Aorta (tissue), 5 donors: ENCODE measurements at places on chromosomes 4 and X. TPM values are rescaled to one million over a fixed set of nuclear protein-coding genes. Genes with fewer than 3 reads are reported as not detected.

DNA sequence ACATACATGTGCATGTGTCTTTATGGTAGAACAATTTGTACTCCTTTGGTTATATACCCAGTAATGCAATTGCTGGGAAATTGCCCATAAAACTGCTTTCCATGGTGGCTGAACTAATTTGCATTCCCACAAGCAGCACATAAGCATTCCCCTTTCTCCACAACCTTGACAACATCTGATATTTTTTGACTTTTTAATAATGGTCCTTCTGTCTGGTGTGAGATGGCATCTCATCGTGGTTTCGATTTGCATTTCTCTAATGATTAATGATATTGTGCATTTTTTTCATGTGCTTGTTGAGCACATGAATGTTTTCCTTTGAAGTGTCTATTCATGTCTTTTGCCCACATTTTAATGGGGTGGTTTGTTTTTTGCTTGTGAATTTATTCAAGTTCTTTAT is 166.0 kb downstream of the TMEM47 start:
- no peak for DNase-seq

DNA sequence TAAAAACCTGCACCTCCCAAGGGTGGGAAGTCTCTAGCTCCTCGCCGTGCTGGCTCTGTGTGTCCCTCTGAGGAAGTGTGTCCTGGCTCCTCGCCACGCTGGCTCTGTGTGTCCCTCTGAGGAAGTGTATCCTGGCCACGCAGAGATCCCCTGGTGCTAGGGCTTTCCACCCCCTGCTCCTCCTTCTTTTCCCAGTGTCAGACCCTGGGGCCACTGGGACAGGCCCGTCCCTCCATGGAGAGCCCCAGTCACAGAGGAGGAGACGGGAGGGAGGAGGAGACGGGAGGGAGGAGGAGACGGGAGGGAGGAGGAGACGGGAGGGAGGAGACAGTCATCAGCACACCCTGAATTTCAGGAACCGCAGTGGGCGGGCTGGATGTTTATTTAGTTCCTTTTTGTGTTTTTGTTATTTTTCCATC is 53.8 kb upstream of the HGFAC start:
- DNase-seq = peak; percentile 92

Gene SSX4B
- total RNA-seq = not detected

- DNase-seq = no peak
These were observed 555.6 kb downstream of the PPARGC1A start for GRCh38 chr4:23333946-23334878.

GRCh38 chr4:106694232-106694631 is 325.7 kb upstream of the GIMD1 start:
- no peak for DNase-seq

DNA sequence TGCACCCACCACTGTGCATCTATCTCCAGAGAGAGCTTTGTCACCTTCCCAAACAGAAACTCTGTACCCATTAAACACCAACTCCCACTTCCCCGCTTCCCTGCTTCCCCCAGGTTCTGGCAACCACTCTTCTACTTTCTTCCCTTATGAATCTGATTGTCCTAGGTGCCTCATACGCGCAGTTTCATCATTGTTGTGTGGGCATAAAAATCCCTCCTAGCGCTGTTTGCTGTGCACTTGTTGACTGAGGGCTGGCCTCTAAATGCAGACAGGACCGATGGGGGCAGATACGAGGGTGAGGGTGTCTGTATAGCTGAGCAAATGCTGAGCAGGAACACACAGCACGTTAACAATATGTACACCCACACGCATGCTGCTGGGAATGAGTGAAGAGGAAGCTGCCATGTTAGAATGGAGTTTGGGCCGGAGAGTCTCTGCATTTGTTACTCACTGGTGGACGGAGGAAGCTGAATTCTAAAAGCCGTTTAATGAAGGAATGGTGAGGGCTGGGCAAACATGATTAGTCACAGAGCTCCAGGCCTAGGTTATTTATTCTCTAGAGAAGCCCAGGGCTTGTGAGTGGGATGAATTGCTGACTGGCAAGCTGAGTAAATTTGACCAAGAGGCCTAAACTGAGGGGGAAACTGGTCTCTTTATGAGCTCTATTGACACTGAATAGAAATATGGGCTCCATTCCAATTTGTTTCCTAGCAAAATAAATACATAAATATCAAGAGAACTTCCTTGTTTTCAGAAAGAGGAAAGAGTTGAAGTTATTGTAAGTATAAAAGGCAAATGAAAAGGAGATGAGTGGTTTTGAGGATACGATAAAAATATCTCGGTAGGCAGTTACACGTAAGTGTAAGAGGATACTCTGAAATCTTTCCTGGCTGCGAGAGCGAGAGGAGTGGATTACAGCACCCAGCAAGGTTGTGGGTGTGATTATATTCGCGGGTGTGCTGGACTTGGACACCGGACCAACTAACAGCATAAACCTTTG is 95.9 kb upstream of the RPS6KA3 start:
- DNase-seq = no peak

GRCh38 chr4:149645790-149646189 is 169.9 kb downstream of the IQCM start:
- no peak for DNase-seq

DNA sequence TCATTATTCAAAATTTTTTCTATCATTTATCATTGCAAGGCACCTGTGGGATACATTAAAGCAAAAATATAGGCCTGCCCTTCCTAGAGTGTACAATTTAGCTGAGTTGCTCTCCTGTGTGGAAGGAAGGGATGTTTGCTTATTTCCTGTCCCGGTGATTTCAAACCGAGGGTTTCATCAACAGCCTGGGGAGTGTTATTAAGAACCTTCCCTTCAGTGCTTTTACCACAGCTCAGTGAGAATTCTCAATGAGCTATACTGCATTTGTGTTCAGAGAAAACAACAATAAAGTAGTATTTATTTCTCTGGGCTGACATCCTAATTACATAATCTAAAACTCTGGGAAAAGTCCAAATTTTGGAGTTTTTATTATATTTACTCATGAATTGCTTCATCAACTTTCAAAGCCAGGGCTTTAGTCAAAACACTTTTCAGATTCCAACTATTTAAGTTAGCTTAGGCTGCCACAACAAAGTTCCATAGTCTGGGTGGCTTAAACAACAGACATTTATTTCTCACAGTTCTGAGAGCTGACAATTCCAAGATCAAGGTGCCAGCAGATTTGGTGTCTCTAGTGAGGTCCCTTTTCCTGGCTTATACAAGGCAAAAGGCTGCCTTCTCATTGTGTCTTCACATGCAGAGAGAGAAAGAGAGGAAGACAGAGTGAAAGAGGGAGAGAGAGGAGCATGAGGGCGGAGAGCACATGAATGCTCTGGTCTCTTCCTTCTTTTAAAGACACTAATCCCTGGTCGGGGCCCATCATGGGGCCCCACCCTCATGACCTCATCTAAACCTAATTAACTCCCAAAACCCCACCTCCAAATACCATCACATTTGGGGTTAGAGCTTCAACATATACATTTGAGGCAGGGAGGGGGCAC is 62.6 kb downstream of the MMRN1 start:
- no peak for DNase-seq

Gene CYLC1
- total RNA-seq = not detected

GRCh38 chr4:186169945-186170802 is 21.2 kb upstream of the CYP4V2 start:
- DNase-seq = no peak

DNA sequence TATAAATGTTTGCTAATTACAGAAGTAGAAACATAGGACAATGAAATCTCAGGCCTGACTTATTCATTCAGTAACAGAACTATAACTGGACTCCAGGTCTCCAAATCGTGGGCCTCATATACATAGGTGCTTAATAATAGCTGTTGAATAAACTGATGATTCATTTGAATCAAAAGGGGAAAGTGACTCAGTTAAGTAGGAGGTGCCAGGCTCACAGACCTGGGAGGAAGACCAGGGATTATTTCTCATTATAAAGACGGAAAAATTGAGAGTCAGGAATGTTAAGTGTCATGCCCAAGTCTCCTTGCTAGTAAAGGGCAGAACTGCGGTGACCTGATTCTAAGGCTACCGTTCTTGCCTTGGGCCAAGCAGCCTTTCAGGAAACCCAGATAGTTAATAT is 131.5 kb downstream of the HS3ST1 start:
- DNase-seq = no peak

Gene TLR8
- total RNA-seq = 3.3 TPM

GRCh38 chr4:103099691-103100392 is at the start of gene BDH2:
TSS of gene BDH2 (minus strand) at chr4:103099834. CDS start at chr4:103096254, 3,580 bp downstream.
- no peak for DNase-seq

Gene MAGEA11
- total RNA-seq = not detected

Gene KLF8
- total RNA-seq = 23.6 TPM

Gene HTRA3
- total RNA-seq = 129 TPM

DNA sequence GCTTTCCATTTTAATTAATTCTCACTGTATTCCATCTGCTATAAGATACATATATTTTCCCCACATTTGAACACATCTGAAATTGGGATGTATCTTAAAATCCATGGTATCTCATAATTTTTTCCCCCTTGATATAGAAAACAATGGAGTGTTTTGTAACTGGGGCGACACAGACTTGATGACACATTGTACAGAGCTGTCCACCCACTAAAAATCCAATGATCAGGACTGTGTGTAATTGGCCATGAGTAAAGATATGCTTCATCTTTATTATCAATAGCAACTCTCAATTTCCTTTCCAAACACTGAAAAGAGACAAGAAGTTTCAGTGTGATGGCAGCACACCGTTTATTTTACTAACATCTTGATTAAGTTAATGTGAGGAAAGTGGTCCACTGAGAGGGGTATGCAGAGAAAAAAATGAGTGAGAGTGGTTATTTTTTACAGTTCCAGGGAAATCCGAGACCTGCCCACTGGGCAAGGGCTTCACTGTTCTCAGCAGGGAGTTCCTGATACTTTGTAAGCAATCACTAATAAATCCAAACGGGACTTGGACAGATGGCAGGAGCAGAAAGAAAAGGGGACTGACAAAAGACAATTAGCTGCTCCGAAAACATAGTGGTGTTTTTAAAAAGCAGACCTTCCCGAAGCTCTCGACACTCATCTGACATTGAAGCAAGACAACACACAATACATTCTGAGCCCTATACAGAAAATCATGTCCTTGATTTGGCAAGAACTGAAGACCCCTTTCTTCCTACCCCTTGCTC is 149.4 kb downstream of the TSPAN5 start:
- no peak for DNase-seq

Gene FBXO8
- 27.3 TPM for total RNA-seq

Gene TRIM61
- 0.81 TPM for total RNA-seq

GRCh38 chr4:38482696-38483095 is 181.3 kb upstream of the KLF3 start:
- no peak for DNase-seq

Gene MAGEA2
- total RNA-seq = not detected

- DNase-seq = no peak
These were observed at the start of gene ANXA10 for GRCh38 chr4:168092176-168092712. TSS of gene ANXA10 (plus strand) at chr4:168092537. CDS start at chr4:168092701, 164 bp downstream.

- DNase-seq = no peak
These were observed 220.5 kb downstream of the IDS start for GRCh38 chrX:149284616-149285015.

Gene NPY2R
- total RNA-seq = 0.09 TPM

DNA sequence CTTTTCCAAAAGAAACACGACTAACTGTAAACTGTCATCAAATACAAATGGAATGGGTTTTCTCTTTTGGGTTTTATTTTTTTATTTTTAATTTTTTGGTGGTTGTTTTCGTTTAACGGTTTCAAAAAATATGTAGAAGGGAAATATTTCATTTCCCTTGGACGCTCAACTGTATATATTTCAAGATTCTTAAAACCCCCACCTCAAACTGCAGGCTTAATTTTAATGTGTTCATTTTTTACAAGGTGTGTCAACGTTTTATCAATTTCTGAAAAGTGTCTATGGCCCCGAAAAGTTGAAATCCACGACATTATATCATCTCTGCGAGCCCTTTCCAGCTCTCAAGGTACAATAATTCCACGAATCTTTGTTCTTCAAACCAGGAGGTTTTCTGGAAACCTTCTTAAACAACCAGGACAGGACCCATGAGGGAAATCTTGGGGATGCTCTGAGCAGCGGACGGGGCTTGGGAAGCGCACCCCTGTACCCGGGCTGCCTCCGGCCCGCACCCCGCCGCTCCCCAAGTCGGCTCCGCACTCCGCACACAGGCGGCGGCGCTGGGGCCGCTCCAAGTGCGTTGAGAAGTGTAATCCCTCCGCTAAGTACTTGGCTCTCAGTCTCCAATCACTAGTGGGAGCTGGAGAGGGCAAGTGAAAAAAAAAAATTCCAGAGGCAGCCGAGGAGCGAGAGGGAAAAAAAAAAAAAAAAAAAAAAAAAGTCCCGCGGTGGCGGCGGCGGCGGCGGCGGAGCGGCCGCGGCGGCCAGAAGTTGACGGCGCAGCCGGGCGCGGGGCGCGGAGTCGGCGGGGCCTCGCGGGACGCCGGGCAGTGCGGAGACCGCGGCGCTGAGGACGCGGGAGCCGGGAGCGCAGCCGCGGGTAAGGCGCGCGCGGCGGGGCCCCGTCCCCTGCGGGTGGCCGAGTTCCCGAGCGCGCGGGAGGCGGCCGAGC is at the start of gene BMPR1B:
Gene BMPR1B (plus strand): TSS at position 764 of the 949 bp plus-strand sequence. CDS start 346,470 bp downstream, outside the sequence.
- DNase-seq = peak; percentile 83

Gene GSPT2
- total RNA-seq = 7.4 TPM

GRCh38 chr4:107718351-107718965 is 1.6 kb downstream of the PAPSS1 start:
- DNase-seq = no peak

DNA sequence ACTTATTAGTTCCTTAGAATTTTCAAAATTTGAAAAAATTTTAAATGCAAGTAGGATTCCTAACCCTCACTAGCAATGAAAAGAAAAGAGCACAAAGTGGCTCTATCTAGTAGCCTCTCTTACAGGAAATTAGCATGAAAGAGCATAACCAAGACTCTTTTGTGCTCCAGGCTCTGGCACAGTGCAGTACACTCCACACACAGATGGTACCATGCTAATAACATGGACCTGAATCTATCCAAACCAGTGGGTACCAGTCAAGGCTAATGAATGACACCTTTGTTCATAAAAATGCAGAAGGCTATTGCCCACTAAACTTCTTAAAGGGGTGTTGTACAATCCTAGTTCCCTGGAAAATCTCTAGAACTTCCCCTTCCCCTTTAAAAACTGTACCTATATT is 119.0 kb downstream of the MANBA start:
- no peak for DNase-seq

DNA sequence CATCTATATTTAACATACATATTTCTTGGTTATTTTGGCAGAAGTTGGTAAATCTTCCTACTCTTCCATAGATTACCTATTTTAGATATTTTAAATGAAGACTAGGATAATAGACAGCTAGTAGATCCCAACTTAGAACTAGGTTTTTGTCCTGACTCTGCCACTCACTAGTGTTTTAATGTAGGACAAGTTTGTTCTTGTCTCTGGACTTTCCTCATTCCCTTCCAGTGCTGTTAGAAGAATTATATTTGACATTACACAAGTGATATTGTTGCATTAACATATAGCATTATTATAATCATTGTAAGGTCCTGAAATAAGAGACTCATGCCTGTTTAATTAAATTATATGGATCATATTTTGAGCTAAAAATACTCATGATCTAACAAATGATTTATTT is 24.1 kb upstream of the ALB start:
- DNase-seq = no peak

- DNase-seq = no peak
These were observed 460 bp upstream of the GEMIN8 start for GRCh38 chrX:14030174-14030530.

GRCh38 chr4:103842076-103842475 is 122.3 kb upstream of the TACR3 start:
- DNase-seq = no peak
